KBM-7 (cell line): ENCODE measurements at places on chromosomes 5 and 9.

GRCh38 chr5:38806775-38807258 is 39.0 kb upstream of the OSMR start:
- DNase-seq: no peak

- DNase-seq: no peak
Measured at GRCh38 chr9:78573205-78573604, 276.3 kb downstream of the PSAT1 start.

DNA sequence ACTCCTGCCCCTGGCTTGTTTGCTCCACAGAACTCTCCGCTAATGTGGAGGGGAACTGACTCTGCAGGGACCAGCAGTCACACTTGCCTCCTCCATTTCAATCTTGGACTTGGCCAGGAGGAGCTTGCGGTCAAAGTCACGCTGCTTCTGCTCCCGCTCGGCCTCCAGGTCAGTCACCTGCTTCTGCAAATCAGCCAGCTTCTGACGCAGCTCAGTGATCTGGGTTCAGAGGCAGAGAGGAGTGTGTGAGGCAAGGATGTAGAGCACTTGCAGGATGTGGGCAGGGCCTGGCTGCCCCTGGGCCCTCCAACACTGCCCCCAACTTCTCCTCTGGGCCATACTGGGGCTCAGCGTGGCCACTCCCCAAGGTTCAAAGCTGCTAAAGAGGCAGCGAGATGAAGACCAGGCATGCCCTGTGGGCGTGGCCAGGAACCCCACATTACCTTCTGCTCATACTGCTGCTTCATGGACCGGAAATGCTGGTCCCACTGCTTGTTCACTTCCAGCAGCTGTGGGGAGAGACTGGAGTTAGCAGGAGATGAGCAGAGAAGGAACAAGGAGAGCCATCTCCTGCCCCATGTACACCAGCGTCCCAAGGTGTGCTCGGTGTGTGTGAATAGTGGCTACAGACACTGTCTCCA is 22.2 kb downstream of the GPX3 start:
- no peak for DNase-seq

- no peak for DNase-seq
Measured at GRCh38 chr5:44900273-44900954, 91.7 kb downstream of the MRPS30 start.

- DNase-seq: no peak
Measured at GRCh38 chr9:105054491-105054890, 126.5 kb upstream of the ABCA1 start.

- no peak for DNase-seq
Measured at GRCh38 chr9:106722051-106722753, 140.8 kb upstream of the ZNF462 start.

GRCh38 chr9:94593459-94594345 is at the start of gene FBP2:
TSS of gene FBP2 (minus strand) at chr9:94593824. CDS start at chr9:94593726, 98 bp downstream.
- no peak for DNase-seq

GRCh38 chr5:16866795-16867576 is 69.1 kb downstream of the MYO10 start:
- no peak for DNase-seq

GRCh38 chr5:139472386-139473030 is 1.7 kb downstream of the SMIM33 start:
- DNase-seq: no peak

- peak; percentile 78 for DNase-seq
Measured at GRCh38 chr5:132238169-132238744, 10.6 kb upstream of the P4HA2 start.

DNA sequence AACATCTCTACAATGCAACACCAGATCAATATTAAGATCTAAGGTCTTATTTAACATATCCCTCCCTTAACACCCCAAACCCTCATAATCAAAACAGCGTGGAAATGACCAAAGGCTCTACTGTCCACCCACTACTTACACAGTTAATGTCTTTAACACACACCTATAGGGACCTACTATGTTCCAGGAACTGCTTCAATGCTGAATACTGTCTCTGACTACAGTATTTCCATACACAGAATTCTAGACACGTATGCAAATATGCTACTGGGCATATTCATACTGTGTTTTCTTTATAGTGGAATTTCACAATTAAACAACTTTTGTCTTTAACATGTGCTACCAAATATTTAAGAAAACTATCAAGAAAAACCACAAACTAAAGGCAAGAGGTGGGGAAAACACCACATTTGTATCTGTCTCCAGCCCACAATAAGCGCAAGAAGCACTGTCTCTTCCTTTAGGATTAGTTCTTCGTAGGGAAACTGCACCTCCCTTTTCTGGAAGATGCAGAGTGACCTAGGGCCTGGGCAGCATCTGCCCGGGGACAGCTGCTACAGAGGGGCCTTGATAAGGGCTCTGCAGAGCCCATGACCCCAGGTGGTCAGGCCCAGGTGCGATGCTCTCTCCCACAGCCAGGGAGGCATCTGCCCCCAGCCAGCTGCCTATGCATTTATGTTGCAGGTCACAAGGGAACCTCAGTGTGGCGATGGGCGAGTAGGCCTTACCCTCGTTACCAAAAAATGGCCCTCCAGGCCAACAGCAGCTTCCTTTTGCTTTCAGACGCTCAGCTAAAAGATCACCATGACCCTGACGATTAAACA is 55.2 kb downstream of the PSMB7 start:
- no peak for DNase-seq

- no peak for DNase-seq
Measured at GRCh38 chr5:157193699-157194424, 13.2 kb downstream of the ITK start.

DNA sequence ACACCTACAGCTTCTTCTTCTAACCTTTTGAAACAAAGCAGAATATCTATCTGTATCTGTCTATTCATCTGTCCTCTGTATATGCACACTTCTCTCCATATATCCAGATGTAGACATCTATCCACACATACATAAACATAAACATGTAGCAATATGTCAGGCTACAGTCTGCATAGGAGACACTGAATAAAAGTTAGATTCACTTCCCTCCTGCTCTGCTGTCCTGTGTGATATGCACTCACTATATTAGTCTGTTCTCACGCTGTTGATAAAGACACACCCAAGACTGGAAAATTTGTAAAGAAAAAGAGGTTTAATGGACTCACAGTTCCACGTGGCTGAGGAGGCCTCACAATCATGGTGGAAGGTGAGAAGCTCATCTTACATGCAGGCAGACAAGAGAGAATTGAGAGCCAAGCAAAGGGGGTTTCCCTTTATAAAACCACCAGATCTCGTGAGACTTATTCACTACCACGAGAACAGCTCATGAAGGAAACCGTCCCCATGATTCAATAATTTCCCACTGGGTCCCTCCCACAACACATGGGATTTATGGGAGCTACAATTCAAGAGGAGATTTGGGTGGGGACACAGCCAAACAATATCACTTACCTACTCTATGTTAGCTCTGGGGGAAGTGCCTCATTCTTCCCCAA is 24.1 kb downstream of the RANBP3L start:
- DNase-seq: no peak

- no peak for DNase-seq
Measured at GRCh38 chr5:11851965-11852716, 52.1 kb downstream of the CTNND2 start.

DNA sequence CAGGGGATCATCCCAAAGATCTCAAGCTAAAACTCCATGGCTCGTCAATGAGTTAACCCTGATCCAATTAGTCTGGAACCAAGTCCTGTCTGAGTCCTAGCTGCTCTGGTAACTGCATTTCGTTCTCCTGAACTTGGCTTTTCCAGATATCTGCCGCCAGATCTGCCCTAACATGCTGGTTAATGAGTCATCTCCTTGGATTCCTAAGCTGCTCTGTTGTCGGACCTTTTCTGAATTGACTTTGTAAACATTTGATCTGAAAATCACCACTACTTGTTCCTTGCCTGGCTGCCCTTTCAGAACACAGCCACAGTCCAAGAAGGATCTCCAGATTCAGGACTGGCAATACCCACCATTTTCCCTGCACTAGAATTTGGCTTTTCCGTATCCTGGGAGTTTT is 473.0 kb downstream of the ZSWIM6 start:
- no peak for DNase-seq

DNA sequence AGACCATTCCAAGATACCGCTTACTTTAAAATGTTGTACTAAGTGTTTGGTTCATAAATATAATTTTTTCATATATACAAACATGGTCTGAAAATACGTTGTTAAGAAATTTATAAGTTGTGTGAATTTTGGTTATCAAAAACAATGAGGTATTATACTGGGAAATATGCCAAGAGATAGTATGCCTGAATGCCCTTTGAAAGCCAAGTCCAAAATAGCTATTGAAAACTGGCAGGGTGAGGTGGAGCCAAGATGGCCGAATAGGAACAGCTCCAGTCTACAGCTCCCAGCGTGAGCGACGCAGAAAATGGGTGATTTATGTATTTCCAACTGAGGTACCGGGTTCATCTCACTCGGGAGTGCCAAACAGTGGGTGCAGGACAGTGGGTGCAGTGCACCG is 533.5 kb downstream of the ZNF608 start:
- DNase-seq: no peak

- no peak for DNase-seq
Measured at GRCh38 chr9:107727086-107727780, 237.7 kb upstream of the KLF4 start.
